ENCODE measurements at places on chromosomes 2 and 18. TPM values are rescaled to one million over a fixed set of nuclear protein-coding genes. Genes with fewer than 3 reads are reported as not detected.

GRCh38 chr2:23378496-23378895 is 6.5 kb upstream of the KLHL29 start:
- H3K4me3 ChIP-seq = no peak overlapping the region
- H3K27ac ChIP-seq = no peak overlapping the region
- no peak for DNase-seq

DNA sequence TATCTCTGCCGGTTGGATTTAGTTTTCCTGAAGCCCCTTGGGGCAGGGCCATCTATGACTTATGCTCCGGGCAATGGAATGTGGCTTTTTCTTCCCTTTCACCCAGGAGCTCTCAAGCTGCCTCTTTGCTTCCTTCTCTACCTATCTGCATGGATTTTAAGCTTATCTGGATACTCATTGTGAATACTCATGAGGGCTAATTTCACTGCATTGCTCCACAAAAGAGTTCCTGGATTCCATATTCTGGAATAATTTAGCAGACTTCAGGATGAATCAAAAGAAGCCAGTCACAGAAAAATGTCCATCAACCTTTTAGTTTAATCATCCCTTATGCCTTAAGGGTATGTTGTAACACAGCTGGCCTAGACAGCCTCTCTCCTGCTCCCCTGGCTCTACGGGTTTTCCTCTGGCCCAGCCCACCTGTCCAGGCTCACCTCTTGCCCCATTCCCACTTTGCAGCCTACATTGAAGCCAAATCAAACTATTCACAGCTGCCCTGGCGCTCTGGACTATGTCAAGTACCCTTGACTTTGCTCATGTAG is 122.8 kb upstream of the RMDN2 start:
- no peaks in the 10 kb centered on the region for H3K4me1 ChIP-seq
- H3K27me3 ChIP-seq = no peaks in the 10 kb centered on the region
- H3K4me3 ChIP-seq = no peak overlapping the region
- H3K27ac ChIP-seq = no peak overlapping the region
- DNase-seq = no peak

- H3K4me1 ChIP-seq = no peaks in the 10 kb centered on the region
- no peak overlapping the region for H3K27ac ChIP-seq
- DNase-seq = no peak
- no peak overlapping the region for H3K4me3 ChIP-seq
- no peaks in the 10 kb centered on the region for H3K27me3 ChIP-seq
These were observed 37.1 kb downstream of the PIEZO2 start for GRCh38 chr18:11112286-11112685.

DNA sequence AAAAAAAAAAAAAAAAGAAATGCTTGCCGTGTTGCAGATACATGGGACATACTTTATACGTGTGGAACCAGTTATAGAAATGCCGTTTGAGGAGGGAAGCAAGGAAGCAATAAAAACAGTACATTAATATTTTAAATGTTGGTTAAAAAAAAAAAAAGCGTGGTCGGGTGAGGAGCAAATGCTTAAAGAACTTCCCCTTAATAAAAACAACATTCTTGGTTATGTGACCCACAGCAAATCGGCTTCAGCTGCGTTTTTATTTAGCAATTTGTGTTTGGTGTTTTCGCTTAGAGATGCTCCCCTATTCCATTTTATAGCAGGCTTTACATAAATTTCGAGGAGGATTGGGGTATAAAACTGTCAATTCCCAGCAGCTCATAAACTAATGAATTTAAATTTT is 223.6 kb downstream of the LRRTM1 start:
- H3K27ac ChIP-seq = no peak overlapping the region
- no peaks in the 10 kb centered on the region for H3K27me3 ChIP-seq
- H3K4me3 ChIP-seq = no peak overlapping the region
- H3K36me3 ChIP-seq = no peaks in the 10 kb centered on the region

DNA sequence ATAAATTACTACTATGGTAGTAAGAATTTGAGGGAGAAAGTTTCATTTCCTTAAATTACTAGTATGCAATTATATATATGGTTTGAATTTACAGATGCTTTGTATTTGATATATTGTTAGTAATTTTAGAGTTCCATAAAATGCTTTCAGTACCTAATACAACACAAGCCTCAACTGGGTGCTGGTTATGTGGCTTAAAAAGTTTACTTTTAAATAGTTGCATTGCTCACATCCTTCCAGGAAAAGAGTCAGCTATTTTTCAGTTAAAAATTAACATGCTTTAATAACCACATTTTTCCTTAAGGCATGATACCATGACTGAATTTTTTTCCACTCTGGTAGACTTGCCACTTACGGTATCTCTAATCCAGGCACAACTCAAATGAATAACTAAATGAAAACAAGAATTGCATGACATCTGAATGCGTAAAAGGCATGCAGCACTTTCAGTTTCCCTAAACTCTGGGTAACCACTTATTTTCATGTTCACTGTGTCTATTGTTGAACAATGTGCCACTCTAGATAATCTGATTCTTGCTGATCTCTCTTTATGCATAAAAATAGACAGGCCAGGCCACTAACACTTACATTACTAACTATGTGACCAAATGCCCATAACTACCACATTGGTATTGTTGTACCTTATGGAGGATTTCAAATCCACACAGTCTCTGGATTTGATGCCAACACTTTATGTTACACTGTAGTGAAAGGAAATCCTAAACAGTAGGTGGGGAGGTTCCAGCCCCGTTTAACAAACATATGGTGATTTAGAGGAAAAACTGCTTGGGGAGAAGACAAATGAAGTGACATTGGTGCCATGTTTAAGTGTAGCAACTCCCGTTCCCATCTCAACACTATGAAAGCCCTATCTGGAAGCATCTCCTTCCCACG is 35.5 kb upstream of the SLC35F5 start:
- DNase-seq = peak; percentile 56
- no peaks in the 10 kb centered on the region for H3K36me3 ChIP-seq
- H3K27me3 ChIP-seq = peaks cover 3% of the 10 kb centered on the region

GRCh38 chr2:191664823-191665677 is 12.9 kb upstream of the NABP1 start:
- H3K4me1 ChIP-seq = no peaks in the 10 kb centered on the region
- no peak overlapping the region for H3K4me3 ChIP-seq
- no peaks in the 10 kb centered on the region for H3K27me3 ChIP-seq
- no peaks in the 10 kb centered on the region for H3K36me3 ChIP-seq
- no peak for DNase-seq

DNA sequence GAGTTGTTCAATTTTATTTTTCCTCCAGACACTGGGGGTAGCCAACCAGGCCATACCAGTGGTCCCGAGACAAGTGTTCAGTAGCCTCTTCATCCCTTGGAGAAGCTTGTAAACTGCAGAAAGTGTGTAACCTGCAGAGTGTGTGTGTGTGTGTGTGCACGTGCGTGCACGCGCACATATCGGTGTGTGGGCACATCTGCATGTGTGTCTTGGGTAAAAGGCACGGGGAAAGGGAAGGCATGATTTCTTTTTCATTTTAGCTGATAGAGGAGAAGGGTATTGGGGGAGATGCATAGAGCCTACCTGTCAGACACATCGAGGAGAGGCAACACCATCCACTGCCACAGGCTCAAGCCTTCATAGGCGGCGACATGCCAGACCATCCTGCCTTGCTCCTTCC is 181.4 kb downstream of the CLIP4 start:
- peaks cover 10% of the 10 kb centered on the region for H3K27me3 ChIP-seq
- DNase-seq = no peak
- no peaks in the 10 kb centered on the region for H3K4me1 ChIP-seq
- H3K27ac ChIP-seq = no peak overlapping the region
- no peaks in the 10 kb centered on the region for H3K36me3 ChIP-seq

GRCh38 chr2:213923543-213923942 is 487.3 kb upstream of the VWC2L start:
- DNase-seq = no peak
- no peak overlapping the region for H3K27ac ChIP-seq
- H3K27me3 ChIP-seq = peaks cover 3% of the 10 kb centered on the region
- no peaks in the 10 kb centered on the region for H3K36me3 ChIP-seq
- no peak overlapping the region for H3K4me3 ChIP-seq

GRCh38 chr2:226048611-226049010 is 649.1 kb downstream of the NYAP2 start:
- no peak for DNase-seq
- no peaks in the 10 kb centered on the region for H3K27me3 ChIP-seq
- H3K4me3 ChIP-seq = no peak overlapping the region
- H3K27ac ChIP-seq = no peak overlapping the region
- H3K36me3 ChIP-seq = no peaks in the 10 kb centered on the region

GRCh38 chr18:36031903-36032302 is 35.5 kb downstream of the RPRD1A start:
- H3K4me1 ChIP-seq = peaks cover 4% of the 10 kb centered on the region
- peaks cover 22% of the 10 kb centered on the region for H3K36me3 ChIP-seq
- H3K27ac ChIP-seq = no peak overlapping the region
- DNase-seq = no peak
- H3K4me3 ChIP-seq = no peak overlapping the region

GRCh38 chr2:33673937-33674336 is 74.8 kb upstream of the FAM98A start:
- H3K27me3 ChIP-seq = no peaks in the 10 kb centered on the region
- no peak overlapping the region for H3K4me3 ChIP-seq
- no peak for DNase-seq
- no peaks in the 10 kb centered on the region for H3K36me3 ChIP-seq

- peaks cover 18% of the 10 kb centered on the region for H3K27me3 ChIP-seq
- H3K36me3 ChIP-seq = no peaks in the 10 kb centered on the region
- DNase-seq = no peak
- no peaks in the 10 kb centered on the region for H3K4me1 ChIP-seq
- H3K27ac ChIP-seq = no peak overlapping the region
These were observed 13.1 kb upstream of the LGALSL start for GRCh38 chr2:64440843-64441242.

GRCh38 chr2:105317937-105318336 is 11.6 kb downstream of the TGFBRAP1 start:
- H3K4me1 ChIP-seq = peaks cover 3% of the 10 kb centered on the region
- DNase-seq = no peak
- H3K27me3 ChIP-seq = no peaks in the 10 kb centered on the region
- H3K36me3 ChIP-seq = peaks cover 5% of the 10 kb centered on the region
- no peak overlapping the region for H3K27ac ChIP-seq

- H3K27me3 ChIP-seq = no peaks in the 10 kb centered on the region
- H3K4me1 ChIP-seq = peaks cover 25% of the 10 kb centered on the region
- peaks cover 4% of the 10 kb centered on the region for H3K36me3 ChIP-seq
These were observed 22.6 kb downstream of the ITGA6 start for GRCh38 chr2:172449911-172450550.

- no peak overlapping the region for H3K4me3 ChIP-seq
- H3K36me3 ChIP-seq = no peaks in the 10 kb centered on the region
- no peaks in the 10 kb centered on the region for H3K4me1 ChIP-seq
- no peak for DNase-seq
These were observed 257.4 kb downstream of the CCDC178 start for GRCh38 chr18:33183136-33183535.

The GTF2A1L gene
- not detected for total RNA-seq

The RAD51AP2 gene
- not detected for total RNA-seq

The IL1RN gene
- total RNA-seq = not detected

The GCG gene
- total RNA-seq = not detected

The PHOSPHO2 gene
- total RNA-seq = 5.5 TPM
